ENCODE measurements at places on chromosomes 11 and 22.

DNA sequence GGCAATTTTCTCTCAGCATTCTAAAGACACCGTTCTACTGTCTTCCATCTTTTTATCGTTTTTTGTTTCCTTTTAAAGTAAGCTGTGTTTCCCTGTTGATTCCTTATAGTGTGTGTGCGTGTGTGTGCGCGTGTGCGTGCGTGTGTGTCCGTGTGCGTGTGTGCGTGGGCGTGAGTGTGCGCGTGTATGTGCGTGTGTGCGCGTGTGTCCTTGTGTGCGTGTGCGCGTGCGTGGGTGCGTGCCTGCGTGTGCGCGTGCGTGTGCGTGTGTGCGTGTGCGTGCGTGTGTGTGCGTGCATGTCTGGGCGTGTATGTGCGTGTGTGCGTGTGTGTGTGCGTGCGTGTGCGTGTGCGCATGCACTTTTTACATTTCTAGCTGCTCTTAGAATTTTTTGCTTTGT is 1033.7 kb downstream of the BRD1 start:
- no peak for DNase-seq

GRCh38 chr22:27205492-27206373 is 548.3 kb downstream of the MIAT start:
- DNase-seq, result no peak

DNA sequence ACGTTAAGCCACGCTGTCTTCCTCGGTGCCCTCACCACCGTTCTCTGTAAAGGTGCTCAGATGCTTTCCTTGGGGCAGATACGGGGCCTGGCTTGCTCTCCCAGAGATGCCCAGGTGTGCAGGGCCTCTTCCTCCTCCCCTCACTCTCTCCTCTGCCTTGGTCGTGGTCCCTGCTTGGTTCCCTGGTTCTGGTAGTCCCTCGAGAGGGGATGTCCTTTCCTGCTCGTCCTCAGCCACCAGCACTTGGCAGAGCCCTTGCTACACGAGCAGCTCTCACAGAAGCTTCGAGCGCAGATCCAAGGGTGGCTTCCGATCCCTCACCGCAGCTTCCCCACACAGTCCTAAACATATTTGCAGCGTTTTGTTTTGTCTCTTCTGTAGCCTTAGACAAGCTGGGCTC is 298.8 kb downstream of the TBC1D22A start:
- no peak for DNase-seq

DNA sequence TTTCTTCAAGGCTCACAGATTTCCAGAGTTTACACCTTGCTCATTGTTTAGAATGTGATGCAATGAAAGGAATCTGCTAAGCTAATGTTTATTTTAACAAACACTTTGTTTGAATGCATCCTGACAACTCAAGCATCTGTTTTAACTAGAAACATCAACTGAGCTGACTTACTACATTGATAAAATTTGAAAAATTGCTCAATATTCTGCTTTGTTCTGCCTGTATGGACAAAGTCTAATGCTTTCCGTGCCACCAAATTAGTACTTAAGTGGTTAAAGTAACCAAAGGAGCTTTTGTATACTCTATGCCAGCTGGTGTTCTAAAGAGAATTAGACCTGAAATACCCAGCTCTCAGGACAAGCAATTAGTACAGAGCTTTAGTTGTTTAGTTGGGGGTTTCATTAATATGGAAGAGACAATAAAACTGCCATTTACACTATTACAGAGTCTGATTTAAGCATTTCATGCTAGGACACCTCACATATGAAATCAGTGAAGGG is 105.2 kb downstream of the MAML2 start:
- no peak for DNase-seq

GRCh38 chr11:72041364-72042063 is 38.8 kb downstream of the NUMA1 start:
- peak; percentile 17 for DNase-seq
